Lung (tissue), 17 donors: ENCODE measurements at places on chromosomes 12 and 14. TPM values are rescaled to one million over a fixed set of nuclear protein-coding genes. Genes with fewer than 3 reads are reported as not detected.

Gene PRR4
- total RNA-seq = 2.2 TPM

Gene ZNF641
- total RNA-seq = 26.8 TPM

Gene INSM2
- total RNA-seq = 0.12 TPM

Gene KERA
- total RNA-seq = 0.26 TPM

Gene TEX22
- total RNA-seq = 2.1 TPM

Gene SSPN
- 10.9 TPM for total RNA-seq

Gene CCDC184
- 3.0 TPM for total RNA-seq

Gene FOS
- 123 TPM for total RNA-seq

Gene TPPP2
- 0.65 TPM for total RNA-seq

Gene CIROP
- total RNA-seq = not detected

Gene FLRT2
- total RNA-seq = 14.3 TPM

Gene MAP3K9
- total RNA-seq = 5.4 TPM

Gene CCDC60
- 4.7 TPM for total RNA-seq

Gene TMEM63C
- total RNA-seq = 0.48 TPM

Gene A2ML1
- total RNA-seq = 1.1 TPM

Gene NANOG
- 0.49 TPM for total RNA-seq

Gene E2F7
- 0.77 TPM for total RNA-seq

Gene RNASE2
- 7.8 TPM for total RNA-seq

Gene COX8C
- not detected for total RNA-seq

Gene SOAT2
- total RNA-seq = 0.21 TPM

Gene ACOT4
- 4.2 TPM for total RNA-seq

Gene LRRK2
- total RNA-seq = 276 TPM

Gene PIK3C2G
- total RNA-seq = 4.8 TPM

Gene GRIP1
- total RNA-seq = 3.6 TPM

Gene AHNAK2
- 8.1 TPM for total RNA-seq
